ENCODE measurements at places on chromosomes 2 and 18.
A peak's percentile ranks its signal among the peaks of the same experiment; 100 is the strongest.

GRCh38 chr18:72160510-72161445, 383.4 kb downstream of the CBLN2 start:
- DNase-seq = no peak

- DNase-seq = peak; percentile 81
Observed at GRCh38 chr2:64606479-64607363, 47.0 kb downstream of the SERTAD2 start.

- DNase-seq = no peak
Observed at GRCh38 chr18:8260319-8260718, 348.9 kb upstream of the RAB12 start.

GRCh38 chr18:79512461-79513380, 117.0 kb downstream of the NFATC1 start:
- no peak for DNase-seq

- no peak for DNase-seq
Observed at GRCh38 chr2:96103761-96104486, 12.4 kb downstream of the ADRA2B start.

DNA sequence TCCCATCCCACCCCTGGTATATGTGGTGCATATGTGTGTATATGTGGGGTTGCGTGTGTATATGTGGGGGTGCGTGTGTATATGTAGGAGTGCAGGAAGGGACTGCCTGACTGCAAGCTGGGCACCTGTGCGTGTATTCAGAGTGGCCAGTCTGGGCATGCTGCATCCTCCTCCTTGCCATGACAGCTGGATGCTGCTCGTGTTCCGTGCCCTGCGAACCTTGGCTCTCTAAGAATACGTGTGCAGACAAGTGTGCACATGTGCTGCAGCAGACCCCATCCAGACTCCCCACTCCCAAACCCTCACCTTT, 222.1 kb downstream of the CELF4 start:
- DNase-seq = no peak

- no peak for DNase-seq
Observed at GRCh38 chr18:21314724-21315123, 72.7 kb downstream of the GREB1L start.

DNA sequence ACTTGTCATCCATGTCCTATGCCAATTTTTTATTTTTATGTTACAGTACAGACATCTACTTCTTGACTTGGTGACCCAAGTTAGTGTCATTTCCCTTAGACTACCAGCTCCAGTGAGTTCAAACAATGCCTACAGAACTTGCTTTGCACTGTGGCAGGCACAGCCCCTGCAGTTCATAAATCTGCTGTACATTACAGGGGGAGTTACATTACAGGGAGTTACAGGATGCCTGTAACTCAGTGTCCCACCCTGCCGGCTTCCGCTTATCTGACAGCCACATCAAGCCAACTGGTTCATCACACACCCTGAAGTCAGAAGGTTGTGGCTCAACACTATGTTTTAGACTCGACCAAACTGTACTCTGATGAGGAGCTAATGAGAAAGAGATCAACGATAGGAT, 7.8 kb upstream of the NPAS2 start:
- no peak for DNase-seq

- no peak for DNase-seq
Observed at GRCh38 chr2:226124548-226125011, 675.0 kb downstream of the IRS1 start.

GRCh38 chr2:190707726-190708125, 58.8 kb downstream of the NAB1 start:
- DNase-seq = no peak

GRCh38 chr18:36323421-36323820, 25.9 kb downstream of the FHOD3 start:
- DNase-seq = no peak

GRCh38 chr18:63262369-63263335, 56.9 kb downstream of the BCL2 start:
- no peak for DNase-seq
